ENCODE measurements at places on chromosomes 16 and 17.

DNA sequence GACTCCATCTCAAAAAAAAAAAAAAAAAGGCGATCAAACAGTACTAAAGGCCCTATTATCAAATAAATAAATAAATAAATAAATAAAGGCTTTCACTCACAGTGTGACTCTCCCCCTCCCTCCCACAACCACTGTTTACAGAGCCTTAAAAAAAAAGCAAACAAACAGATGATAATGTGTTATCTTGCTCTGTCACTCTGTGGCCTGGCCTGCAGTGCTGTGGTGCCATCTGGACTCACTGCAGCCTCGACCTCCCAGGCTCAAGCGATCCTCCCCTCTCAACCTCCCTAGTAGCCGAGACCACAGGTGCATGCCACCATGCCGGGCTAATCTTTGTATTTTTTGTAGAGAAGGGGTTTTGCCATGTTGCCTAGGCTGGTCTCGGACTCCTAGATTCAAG is 8.1 kb upstream of the NAGLU start:
- DNase-seq, result no peak

DNA sequence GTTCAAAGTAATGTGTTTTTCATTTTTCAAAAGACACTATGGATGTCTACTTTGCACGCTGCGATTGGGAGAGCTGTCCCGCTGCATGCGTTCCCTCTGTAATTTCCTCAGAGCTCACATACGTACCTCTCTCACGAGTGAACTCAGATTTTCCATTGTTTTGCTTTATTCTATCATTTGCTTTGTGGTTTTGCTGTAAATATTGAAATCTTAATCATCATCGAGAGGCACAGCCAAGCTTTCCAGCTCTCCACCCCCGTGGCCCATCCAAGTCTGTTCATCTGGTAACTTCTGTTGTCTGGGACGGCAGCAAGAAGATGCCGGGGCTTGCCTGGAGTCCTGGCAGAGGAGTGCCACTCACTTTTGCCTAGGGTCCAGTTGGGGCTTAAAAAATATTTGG is 21.1 kb downstream of the TMC6 start:
- DNase-seq, result peak; percentile 52

DNA sequence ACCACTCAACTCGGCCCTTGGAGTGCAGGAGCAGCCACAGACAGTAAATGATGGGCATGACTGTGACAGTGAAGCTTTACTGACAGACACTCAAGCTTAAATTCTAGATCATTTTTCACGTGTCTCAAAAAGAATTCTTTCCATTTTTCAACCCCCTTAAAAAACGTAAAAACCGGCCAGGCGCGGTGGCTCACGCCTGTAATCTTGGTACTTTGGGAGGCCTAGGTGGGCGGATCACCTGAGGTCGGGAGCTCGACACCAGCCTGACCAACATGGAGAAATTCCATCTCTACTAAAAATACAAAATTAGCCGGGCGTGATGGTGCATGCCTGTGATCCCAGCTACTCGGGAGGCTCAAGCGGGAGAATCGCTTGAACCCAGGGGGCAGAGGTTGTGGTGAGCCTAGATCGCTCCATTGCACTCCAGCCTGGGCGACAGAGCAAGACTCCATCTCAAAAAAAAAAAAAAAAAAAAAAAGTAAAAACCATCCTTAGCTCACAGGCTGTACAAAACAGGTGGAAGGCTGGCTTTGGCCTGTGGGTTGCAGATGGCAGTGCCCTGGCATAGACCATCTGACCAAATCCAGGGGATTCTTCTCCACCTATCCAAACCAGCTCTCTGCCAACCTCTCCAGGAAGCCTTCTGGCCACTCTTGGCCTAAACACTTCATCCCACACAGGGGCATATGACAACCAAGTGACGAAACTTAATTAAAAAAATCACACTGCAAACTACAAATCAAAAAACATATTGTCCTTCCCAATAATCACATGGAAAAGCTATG is 18.3 kb downstream of the TBC1D16 start:
- DNase-seq, result no peak

GRCh38 chr16:86680661-86681030 is 102.3 kb downstream of the FOXL1 start:
- DNase-seq, result no peak

DNA sequence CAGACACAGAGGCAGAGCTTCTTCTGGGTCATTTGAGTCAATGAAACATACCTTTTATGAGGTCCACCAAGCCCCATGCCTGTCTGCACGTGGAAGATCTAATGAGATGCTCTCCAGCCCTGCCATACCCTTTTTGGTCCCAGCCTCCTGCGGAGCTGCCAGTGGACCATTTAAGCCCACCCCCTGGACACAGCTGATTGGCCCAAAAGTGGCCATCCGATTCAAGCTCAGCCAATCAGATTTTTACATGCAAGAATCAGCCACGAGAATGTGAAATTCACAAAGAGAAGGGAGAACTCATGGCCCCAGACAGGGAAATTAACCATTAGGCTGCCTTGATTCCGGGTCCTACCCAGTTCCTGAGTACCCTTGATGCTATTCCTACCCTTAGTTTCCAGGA is 231.0 kb upstream of the EEF2KMT start:
- DNase-seq, result no peak

- peak; percentile 30 for DNase-seq
Observed at GRCh38 chr16:24540602-24541210, 1.3 kb downstream of the RBBP6 start.

- DNase-seq, result no peak
Observed at GRCh38 chr16:72023962-72024361, 15.4 kb downstream of the DHODH start.

DNA sequence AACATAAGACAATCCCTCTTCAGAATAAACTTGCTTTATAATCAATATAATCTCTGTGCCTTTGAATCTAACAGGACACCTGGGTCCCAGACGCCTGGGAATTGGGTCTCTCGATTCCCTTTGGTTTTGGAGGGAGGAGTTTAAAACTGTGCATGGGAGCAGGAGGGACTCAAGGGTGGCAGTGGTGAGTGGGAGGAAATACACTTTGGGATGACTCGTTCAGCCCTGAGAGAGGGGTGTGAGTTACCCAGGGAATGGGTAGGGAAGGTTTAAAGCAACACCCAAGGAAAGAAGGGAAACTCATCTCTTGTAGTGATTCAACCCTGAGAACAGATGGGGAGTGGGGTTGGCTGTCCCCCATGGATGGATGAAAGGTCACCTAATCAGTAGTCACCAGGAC is 1.6 kb downstream of the RANGRF start:
- DNase-seq, result peak; percentile 44

DNA sequence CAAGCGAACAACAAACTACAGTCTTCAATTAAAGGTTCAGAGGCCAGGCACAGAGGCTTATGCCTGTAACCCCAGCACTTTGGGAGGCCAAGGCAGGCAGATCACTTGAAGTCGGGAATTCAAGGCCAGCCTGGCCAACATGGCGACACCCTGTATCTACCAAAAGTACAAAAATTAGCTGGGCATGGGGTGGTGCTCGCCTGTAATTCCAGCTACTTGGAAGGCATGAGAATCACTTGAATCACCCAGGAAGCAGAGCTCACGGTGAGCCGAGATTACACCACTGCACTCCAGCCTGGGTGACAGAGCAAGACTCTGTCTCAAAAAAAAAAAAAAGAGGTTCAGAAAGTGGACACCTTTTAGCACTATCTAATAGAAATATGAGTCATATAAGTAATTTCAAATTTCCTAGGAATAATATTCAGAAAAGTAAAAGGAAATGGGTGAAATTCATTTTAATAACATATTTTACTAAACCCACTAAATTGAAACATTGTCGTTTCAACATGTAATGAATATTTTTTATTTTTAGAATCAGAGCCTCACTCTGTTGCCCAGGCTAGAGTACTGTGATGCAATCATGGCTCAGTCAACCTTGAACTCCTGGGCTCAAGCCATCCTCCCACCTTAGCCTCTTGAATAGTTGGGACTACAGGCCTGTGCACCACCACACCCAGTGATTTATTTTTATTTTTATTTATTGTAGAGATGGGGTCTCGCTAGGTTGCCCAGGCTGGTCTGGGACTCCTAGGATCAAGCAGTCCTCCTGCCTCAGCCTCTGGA is 15.2 kb upstream of the MARCHF10 start:
- peak; percentile 39 for DNase-seq

DNA sequence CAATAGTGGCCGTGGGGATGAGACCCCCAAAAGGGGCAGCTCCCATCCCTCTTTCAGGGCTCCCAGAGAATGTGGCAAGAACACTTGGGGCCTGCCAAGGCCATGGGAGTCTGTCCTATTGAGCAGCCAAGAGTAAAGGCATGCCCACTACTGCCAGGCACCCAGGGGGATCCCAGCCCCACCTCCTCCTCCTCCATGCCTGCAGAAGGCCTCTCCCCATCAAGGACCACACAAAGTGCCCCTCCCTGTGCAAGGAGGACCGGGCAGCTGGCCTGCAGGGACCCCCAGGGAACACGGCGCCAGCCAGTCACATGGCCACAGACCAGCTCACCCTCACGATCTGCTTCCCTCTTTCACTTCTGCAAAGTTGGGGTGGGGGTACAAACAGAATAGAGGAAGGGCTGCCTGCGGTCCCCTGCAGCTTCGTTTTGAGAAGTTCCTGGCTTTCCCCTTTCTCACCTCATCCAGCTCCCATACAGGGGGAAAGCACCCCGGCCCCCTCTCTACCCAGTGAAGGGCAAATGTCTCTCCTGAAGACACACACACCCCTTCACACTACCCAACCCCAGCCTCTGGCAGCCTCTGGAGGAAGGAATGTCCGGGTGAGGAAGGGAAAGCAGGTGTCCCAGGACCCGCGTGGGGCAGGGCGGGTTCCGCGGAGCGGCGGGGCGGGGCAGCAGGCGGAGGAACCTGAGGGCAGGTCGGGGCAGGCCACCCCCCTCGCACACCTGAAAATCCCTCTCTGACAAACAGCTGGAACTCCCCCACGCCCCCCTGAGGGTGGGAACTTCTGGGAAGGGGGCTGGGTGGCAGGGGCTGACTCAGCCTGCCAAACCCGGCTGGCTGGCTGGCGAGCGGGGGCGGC is 2.0 kb downstream of the PPP1R9B start:
- peak; percentile 71 for DNase-seq

GRCh38 chr16:11964761-11965551 is at the start of gene TNFRSF17:
Gene TNFRSF17 (plus strand): TSS chr16:11965210. CDS start chr16:11965325, 115 bp downstream.
- DNase-seq, result peak; percentile 62

- DNase-seq, result peak; percentile 19
Observed at GRCh38 chr17:63497708-63498483, 21.0 kb downstream of the ACE start.

DNA sequence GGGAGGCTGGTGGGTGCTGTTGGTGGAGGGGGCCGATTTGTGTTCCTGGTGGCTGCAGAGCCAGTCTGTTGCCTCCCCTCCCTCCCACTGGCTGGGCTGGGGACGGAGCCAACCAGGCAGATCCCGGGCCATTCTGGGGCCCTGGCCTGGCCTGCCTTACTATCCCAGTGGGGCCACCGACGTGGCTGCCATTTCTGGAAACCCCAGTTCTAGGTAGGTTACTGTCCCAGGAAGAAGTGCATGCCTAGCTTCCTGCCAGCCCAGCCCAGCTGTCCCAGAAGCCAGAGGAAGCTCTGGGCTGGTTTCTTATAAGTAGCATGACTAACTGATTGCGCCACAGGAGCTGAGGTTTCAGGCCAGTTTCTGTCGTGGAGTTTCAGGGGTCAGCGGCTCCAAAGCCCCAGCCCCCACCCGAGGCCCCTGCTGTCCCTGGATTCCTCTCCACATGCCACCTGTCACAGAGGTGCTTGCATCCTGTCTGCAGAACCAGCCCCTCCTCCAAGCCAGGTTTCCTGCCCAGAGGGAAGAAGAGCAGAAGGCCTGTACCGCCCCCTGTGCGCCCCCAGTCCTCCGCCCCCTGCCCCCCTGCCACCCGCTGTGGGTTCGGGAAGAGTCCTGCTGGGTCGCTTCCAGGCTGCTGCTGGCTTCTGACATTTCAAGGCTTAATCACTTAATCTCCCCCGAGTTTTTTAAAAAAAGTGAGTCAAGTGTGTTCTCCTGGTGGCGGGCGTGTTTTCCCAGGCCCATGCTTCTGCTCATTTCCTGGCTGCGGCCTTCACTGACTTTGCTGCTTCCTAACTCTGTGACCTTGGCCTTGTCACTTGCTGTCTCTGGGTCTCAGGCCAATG is 13.2 kb downstream of the IL4R start:
- DNase-seq, result peak; percentile 97

DNA sequence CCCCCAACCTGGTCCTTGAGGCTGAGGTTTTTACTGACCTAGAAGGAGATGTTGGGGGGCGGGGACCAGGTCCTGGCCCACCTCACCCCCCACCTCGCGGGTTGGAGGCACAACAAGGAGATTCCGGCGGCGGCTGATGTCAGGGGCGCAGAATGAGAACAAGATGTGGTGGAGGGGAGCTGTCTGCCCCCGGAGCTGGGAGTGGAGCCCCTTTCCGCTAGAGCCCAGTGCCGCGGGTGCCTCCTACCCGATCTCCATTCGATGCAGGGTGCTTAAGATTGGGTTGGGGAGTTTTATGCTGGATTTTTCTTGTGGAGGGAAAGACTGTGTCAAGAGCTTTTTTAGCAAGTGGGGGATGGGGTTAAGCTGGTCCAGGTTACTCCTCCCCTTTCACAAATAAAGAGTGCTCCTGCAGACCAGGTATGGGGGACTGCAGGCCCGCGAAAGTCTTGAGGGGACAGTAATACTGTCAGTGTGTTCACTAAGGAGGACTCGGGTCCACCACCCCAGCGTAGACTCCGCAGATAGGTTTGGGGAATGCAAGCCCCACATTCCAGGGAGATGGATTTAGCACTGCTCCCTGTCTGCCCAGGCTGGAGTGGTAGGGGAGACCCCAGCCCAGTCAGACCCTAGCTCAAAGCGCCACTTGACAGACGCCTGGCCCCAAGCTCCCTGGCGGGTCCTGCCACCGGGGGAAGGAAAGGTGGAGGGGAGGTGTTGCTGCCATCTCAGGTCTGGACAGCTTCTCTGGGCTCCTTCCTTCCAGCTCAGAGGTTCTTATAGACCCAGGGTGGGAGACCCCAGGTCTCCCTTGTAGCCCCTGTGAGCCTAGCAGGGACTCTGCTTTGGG is 2.0 kb downstream of the CACNA1G start:
- DNase-seq, result peak; percentile 26

DNA sequence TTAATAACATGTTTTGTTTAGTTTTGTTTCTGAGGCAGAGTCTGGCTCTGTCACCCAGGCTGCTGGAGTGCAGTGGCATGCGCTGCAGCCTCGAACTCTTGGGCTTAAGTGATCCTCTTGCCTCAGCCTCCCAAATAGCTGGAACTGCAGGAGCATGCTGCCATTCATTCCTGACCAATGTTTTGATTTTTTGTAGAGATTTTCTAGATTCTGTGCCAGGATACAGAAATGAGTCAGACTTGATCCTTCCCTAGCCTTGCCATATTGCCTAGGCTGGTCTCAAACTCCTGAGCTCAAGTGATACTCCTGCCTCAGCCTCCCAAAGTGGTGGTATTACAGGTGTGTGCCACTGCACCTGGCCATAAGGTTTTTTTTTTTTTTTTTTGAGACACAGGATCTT is 17.7 kb downstream of the TAOK1 start:
- DNase-seq, result peak; percentile 31

DNA sequence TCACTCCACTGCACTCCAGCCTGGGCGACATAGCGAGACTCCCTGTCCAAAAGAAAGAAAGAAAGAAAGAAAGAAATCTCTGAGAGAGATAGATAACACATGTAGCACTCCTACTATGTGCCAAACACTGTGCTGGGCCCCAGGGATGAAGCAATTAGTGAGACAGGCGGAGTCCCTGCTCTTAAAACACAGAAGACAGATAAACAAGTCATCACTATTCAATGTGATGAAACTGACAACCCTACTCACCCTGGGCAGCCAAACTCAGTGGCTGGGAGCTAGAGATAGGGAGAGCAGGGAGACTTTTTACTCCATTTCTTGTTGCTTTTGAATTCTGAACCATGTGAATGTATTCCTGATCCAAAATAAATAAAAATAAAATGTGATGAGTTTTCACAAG is 35.2 kb upstream of the GOSR2 start:
- no peak for DNase-seq

GRCh38 chr17:60039847-60040442 is 38.8 kb downstream of the HEATR6 start:
- no peak for DNase-seq

Data from foreskin fibroblast (primary cell).